SK-N-SH (cell line): ENCODE measurements at places on chromosomes 4 and X.

DNA sequence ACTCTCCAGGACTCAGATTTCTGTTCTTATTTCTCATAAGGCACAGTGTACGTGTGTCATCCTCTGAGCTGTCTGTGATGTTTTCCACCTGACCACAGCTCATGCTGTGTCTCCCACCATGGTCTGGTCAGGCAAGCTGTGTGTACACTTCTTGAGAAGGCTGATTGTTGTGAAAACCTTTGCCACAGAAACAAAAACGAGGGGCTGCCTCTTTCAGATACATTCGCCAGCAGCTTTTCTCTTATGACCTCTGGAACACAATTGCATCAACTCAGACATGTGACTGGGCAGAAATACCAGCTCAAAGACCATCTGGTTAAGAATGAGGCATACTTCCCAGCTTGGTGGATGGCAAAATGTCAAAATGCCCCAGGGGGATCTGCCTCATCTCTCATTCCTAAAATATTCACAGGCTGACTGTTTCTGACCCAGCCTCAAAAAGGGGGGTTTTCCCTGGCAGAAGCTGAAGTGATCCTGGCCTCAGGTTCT is 46.1 kb downstream of the PGRMC2 start:
- DNase-seq: peak; percentile 12

- peak; percentile 41 for DNase-seq
Measured at GRCh38 chrX:11665168-11666111, at the start of gene ARHGAP6. Gene ARHGAP6, minus strand, starts transcription at chrX:11665920. Its CDS starts 1,092 bp downstream, at chrX:11664828.

GRCh38 chr4:3623106-3623505 is 90.9 kb upstream of the LRPAP1 start:
- DNase-seq: no peak

DNA sequence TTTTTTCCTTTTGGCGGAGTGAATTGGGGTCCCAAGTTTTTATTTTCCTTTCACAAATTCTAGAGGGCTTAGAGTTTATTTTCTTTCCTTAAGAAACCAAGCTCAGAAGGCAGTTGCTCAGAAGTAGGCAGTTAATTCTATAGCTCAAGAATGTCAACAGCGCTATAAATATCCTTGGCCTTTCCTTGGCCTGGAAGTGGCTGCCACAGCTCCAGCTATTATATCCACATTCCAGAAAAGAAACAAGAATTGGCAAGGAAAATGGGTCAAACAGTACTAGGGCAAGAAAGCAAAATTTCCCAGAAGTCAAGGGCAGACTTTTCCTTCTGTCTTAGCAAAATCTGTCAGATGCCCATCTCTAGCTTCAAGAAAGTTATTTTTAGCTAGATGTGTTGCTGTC is 31.0 kb downstream of the SLC10A6 start:
- DNase-seq: no peak

GRCh38 chr4:89640620-89641366 is 196.2 kb downstream of the SNCA start:
- peak; percentile 65 for DNase-seq

DNA sequence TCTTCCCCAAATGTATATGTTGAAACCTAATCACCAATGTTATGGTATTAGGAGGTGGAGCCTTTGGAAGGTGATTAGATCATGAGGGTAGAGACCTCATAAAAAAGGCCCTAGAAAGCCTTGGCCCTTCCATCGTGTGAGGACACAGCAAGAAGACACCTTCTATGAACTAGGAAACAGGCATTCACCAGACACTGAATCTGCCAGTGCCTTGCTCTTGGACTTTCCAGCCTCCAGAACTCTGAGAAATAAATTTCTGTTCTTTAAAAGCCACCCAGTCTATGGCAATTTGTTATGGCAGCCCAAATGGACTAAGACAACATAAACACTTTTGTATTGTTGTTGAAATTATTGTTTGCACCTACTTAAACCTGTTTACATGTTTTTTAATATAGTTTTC is 221.8 kb upstream of the RPS6KA3 start:
- no peak for DNase-seq

DNA sequence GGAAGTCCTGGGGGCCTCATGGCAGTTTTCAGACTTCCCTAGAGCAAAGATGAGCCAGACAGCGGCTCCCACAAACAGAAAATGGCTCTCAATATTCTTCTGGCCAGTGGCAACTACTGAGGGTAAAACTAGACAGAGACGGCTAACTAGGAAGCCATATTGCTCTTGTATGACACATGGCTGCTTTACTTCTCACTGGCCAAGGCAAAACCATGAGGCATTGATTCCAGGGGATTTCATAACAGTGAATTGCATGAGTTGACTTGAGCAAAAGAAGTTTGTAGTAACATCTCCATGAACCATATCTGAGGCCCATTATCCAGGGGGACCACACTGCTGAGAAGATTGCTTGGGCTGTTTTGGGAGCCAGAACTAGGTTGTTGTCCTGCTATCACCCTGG is 13.7 kb upstream of the TLR8 start:
- no peak for DNase-seq

GRCh38 chr4:113440371-113440770 is 321.2 kb downstream of the CAMK2D start:
- DNase-seq: no peak

- DNase-seq: no peak
Measured at GRCh38 chrX:22155126-22155525, 117.6 kb upstream of the CBLL2 start.

DNA sequence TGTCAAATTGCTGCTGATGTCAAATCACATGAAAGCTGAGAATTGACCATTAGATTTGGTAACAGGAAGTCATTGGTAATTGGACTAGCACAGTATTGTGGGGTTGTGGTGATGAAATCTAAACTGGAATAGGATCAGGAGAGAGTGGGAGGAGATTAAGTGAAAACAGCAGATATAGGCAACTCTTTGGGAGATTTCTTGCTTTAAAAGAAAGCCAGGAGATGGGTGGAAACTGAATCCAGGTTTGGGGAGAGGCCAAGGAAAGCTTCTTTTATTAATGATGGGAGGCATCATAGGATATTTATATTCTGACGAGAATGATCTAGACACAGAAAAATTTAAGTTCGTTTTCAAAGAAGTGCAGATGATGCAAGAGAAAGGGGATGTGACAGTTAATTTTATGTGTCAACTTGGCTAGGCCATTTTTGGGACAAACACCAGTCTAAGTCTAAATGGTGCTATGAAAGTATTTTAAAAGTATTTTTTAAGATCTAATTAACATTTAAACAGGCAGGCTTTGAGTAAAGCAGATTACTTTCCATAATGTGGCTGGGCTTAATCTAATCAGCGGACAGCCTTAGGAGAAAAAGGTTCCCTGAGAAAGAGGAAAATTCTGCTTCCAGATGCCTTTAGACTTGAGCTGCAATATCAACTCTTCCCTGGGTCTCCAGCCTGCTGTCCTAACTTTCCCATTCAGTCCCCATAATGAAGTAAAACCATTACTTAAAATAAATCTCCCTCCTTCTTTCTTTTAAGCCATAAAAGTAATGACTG is 24.7 kb downstream of the SEC24D start:
- no peak for DNase-seq

DNA sequence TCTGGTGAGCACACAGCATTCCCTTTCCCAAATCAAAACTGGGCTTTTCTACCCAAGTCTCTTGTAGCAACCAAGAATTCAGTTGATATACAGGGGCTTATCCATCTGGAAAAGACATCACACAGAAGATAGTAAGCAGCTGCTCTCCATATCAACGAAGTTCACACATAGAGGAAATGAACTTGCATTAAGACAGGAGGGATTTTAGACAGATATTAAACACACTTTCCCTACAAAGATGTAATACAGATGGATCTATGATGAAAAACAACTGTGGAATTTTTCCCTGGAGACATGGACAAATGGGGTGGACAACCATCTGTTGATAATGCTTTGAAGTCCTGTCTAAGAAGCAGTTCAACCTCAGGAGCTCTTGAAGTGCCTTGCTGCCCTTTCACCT is 9.8 kb upstream of the PDE5A start:
- no peak for DNase-seq

DNA sequence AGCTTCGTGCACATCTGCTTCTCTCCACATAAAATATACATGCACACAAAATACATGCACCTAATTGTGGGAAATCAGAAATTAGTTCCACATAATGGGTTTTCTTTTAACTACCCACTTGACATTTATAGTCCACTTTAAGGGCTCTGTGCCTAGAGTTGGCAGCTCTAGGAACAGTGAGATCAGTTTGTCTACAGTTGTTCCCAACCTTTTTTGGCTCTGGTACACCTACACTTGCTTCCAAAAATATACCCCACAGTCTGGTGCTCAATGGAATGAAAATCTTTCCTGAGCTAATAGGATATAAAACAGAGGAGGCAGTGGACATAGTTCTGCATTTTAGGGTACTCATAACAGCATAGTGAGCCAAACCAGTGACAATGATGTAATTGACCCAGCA is 36.1 kb downstream of the HDAC8 start:
- DNase-seq: no peak

- DNase-seq: no peak
Measured at GRCh38 chrX:7420717-7421116, 272.8 kb upstream of the PUDP start.

GRCh38 chrX:84259868-84260267 is 71.9 kb upstream of the RPS6KA6 start:
- DNase-seq: no peak

GRCh38 chrX:84320614-84321013 is 132.6 kb upstream of the RPS6KA6 start:
- DNase-seq: no peak

- peak; percentile 92 for DNase-seq
Measured at GRCh38 chr4:141132709-141133145, 542 bp downstream of the RNF150 start.

- DNase-seq: no peak
Measured at GRCh38 chr4:178198691-178199090, 756.5 kb upstream of the AGA start.

- no peak for DNase-seq
Measured at GRCh38 chr4:158159054-158159717, 13.6 kb downstream of the GASK1B start.

GRCh38 chr4:185196437-185196836 is 7.4 kb downstream of the CFAP97 start:
- DNase-seq: no peak
